ENCODE measurements at places on chromosomes 6 and 20.

DNA sequence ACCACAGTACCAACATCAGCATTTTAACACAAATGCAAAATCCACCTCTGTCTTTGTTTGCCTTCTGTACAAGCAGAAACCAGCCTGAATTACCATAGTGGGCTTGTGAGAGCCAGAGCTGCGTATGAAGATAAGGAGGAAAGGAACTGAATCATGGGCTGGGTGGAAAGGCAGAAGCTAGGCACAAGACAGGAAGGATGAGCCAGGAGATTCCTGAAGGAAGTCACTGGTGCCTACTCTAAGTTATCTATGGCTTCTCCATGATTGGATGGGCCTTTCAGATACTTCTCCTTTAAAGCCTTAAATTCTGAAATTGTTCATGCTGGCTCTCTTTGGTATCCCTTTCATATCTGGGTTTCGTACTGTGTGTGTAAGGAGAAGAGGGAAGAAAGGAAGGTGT lies 140.6 kb downstream of the LCA5 start:
- no peaks in the 10 kb centered on the region for H3K27me3 ChIP-seq
- no peak overlapping the region for H3K27ac ChIP-seq
- H3K36me3 ChIP-seq: no peaks in the 10 kb centered on the region
- no peak overlapping the region for H3K4me3 ChIP-seq

GRCh38 chr6:12261502-12261901 lies 28.7 kb upstream of the EDN1 start:
- H3K4me3 ChIP-seq: no peak overlapping the region
- DNase-seq: no peak
- H3K27me3 ChIP-seq: no peaks in the 10 kb centered on the region
- H3K27ac ChIP-seq: no peak overlapping the region

DNA sequence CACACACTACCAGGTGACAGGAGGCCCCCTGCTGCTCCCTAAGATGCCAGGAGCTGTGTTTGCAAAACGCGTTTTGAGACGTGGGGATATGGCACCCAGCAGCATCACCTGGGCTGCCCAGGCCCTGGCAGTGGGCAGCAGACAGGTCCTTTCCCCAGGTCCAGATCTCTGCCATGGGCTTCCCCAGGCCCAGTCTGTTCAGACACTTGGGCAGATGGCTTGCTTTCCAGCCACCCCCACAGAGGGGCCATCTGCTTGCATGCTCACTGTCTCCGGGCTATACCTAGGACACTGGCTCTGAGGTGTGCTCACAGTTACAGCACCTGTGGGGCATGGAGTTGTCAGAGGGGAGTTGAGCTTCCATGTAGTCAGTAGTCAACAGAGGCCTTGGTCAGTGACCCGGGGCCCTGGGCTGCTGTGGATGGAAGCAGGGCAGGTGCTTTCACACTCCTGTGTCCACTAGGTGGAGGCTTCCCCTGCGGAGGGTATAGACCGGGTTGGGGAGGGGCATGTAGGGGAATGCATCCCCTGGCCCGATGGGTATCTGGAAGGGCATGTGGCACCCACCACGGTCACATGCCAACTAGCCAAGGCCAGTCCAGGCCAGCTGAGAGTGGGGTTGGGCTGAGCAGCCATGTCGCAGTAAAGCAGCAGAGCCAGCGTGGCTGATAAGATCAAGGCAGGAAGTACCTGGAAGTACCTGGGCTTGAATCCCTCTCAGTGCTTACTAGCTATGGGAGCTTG lies 185.4 kb upstream of the SLC24A3 start:
- H3K4me3 ChIP-seq: no peak overlapping the region
- no peaks in the 10 kb centered on the region for H3K27me3 ChIP-seq
- no peak for DNase-seq
- H3K4me1 ChIP-seq: peaks cover 28% of the 10 kb centered on the region

DNA sequence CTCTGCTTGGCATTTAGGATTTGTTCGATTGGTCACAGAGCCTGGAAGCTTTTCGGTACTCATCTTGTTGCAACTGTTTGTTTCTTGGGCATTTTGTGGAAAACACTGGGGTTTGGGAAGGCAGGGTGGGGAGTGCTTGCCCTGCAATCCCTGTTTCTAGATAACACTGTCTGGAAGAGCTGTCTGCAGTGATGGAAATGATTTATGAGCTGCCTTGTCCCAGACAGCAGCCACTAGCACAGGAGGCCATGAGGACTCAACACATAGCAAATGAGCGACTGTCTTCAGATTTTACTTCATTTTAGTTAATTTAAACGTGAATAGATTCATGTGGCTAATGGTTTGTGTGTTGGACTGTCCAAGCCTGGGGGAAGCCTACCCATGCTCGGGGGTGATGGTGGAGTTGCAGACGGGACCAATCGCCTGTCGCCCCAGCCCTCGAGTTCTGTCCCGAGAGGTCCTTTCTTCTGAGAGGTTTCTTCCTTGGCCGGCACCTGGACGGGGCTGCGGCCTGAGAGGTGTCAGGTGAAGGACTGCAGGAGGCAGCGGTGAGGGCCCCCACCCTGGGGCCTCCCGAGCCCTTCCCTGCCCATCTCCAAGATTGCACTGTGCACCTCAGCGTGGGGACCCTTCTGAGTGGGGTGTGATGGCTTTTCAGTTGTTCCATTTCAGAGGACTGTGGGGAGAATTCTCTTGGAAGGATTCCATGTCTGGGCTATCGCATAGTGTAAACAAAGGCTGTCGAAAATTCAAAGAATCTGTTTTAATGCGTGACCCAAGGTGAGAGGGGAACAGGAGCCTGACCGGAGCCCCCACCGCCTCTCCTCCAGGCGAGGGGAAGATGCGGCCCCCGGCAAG lies 55.4 kb downstream of the SMOC2 start:
- no peaks in the 10 kb centered on the region for H3K27me3 ChIP-seq
- H3K27ac ChIP-seq: no peak overlapping the region
- H3K36me3 ChIP-seq: no peaks in the 10 kb centered on the region
- no peak overlapping the region for H3K4me3 ChIP-seq
- H3K4me1 ChIP-seq: no peaks in the 10 kb centered on the region
- DNase-seq: no peak

GRCh38 chr6:89239338-89239737 lies 22.2 kb upstream of the GABRR1 start:
- peaks cover 9% of the 10 kb centered on the region for H3K4me1 ChIP-seq
- H3K27ac ChIP-seq: no peak overlapping the region
- DNase-seq: no peak
- no peaks in the 10 kb centered on the region for H3K27me3 ChIP-seq

GRCh38 chr20:56656632-56657031 lies 27.5 kb downstream of the TFAP2C start:
- H3K36me3 ChIP-seq: no peaks in the 10 kb centered on the region
- no peak overlapping the region for H3K27ac ChIP-seq
- H3K4me3 ChIP-seq: no peak overlapping the region
- DNase-seq: no peak
- peaks cover 8% of the 10 kb centered on the region for H3K4me1 ChIP-seq
- no peaks in the 10 kb centered on the region for H3K27me3 ChIP-seq

- peaks cover 2% of the 10 kb centered on the region for H3K27me3 ChIP-seq
- H3K4me1 ChIP-seq: no peaks in the 10 kb centered on the region
- no peak overlapping the region for H3K4me3 ChIP-seq
- H3K27ac ChIP-seq: no peak overlapping the region
Measured at GRCh38 chr20:16030253-16030652, 543.0 kb downstream of the KIF16B start.
